Right lobe of liver (tissue), 6 donors: ENCODE measurements at places on chromosomes 2 and 18. TPM values are rescaled to one million over a fixed set of nuclear protein-coding genes. Genes with fewer than 3 reads are reported as not detected.

Gene PLCD4
- total RNA-seq = 0.31 TPM

Gene ARHGAP25
- 5.8 TPM for total RNA-seq

Gene HOXD11
- total RNA-seq = not detected

Gene UGT1A7
- total RNA-seq = 4.5 TPM

Gene NCOA1
- total RNA-seq = 17.5 TPM

Gene LRATD1
- 1.0 TPM for total RNA-seq

Gene PMAIP1
- 0.55 TPM for total RNA-seq

Gene LYG1
- 0.64 TPM for total RNA-seq

Gene MYCN
- total RNA-seq = not detected

Gene ACOXL
- total RNA-seq = not detected

Gene KIAA2012
- total RNA-seq = 0.37 TPM

Gene ABCG8
- total RNA-seq = 34.0 TPM

Gene IL36G
- not detected for total RNA-seq

Gene TEKT4
- not detected for total RNA-seq

Gene CHRNA1
- total RNA-seq = not detected

Gene THADA
- total RNA-seq = 13.6 TPM

Gene EVA1A
- 83.1 TPM for total RNA-seq

Gene TMEM247
- total RNA-seq = not detected

Gene TNFRSF11A
- 0.27 TPM for total RNA-seq

Gene TTR
- 4,774 TPM for total RNA-seq

Gene NPHP1
- total RNA-seq = 0.51 TPM

Gene ALPP
- total RNA-seq = not detected

Gene KANSL1L
- 13.7 TPM for total RNA-seq

Gene SPEG
- total RNA-seq = 0.43 TPM

Gene DNAJC27
- total RNA-seq = 1.9 TPM

Gene PAPOLG
- total RNA-seq = 5.9 TPM

Gene ALK
- 0.06 TPM for total RNA-seq

Gene MSH6
- 19.7 TPM for total RNA-seq

Gene TIMM21
- total RNA-seq = 17.8 TPM

Gene IL1RN
- total RNA-seq = 33.3 TPM

Gene UPP2
- 2.2 TPM for total RNA-seq

Gene LYPD1
- 0.81 TPM for total RNA-seq
